NCI-H226 (cell line): ENCODE measurements at places on chromosomes 4 and X.

DNA sequence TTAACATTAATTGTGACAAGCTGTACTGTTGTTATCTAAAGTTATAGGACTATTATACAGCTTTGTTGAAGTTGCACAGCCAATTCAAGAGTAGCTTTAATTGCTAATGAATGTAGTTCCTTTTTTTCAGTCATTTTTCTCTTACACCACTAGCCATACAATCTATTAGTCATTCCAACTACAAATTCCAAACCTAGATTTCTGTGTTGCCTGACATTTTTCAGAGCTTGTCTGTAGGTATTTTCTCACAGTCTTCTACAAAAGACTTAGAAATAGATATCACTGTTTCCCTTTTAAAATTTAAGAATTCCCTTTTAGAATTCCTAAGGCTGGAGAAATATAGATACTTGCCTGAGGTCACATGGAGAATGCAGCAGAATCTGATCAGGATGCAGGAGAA, 307.0 kb upstream of the HS3ST1 start:
- no peak for DNase-seq

- DNase-seq = no peak
These were observed 689 bp upstream of the NHSL2 start for GRCh38 chrX:71909956-71910355.

- DNase-seq = no peak
These were observed 110.1 kb downstream of the PJA1 start for GRCh38 chrX:69055193-69055592.

- no peak for DNase-seq
These were observed 248.8 kb downstream of the PCDH7 start for GRCh38 chr4:30968926-30969325.

DNA sequence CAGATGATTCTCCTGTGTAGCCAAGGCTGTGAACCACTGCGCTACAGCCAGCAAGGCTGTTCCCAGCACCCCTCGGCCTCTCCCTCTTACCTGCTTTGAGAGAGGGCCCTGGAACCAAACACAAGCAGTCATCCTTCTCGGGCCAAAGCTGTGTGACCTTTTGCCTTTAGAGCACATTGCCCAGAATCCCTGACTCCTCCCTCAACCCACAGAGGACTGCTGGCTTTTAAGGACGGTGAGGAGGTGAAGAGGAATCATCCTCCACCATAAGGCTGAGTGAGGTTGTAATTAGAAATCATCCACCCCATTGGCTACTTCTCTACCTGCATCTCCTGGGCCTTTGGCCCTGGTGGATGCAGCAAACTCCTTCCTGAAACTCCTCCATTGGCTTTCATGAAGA, 93.6 kb upstream of the PJA1 start:
- DNase-seq = no peak

DNA sequence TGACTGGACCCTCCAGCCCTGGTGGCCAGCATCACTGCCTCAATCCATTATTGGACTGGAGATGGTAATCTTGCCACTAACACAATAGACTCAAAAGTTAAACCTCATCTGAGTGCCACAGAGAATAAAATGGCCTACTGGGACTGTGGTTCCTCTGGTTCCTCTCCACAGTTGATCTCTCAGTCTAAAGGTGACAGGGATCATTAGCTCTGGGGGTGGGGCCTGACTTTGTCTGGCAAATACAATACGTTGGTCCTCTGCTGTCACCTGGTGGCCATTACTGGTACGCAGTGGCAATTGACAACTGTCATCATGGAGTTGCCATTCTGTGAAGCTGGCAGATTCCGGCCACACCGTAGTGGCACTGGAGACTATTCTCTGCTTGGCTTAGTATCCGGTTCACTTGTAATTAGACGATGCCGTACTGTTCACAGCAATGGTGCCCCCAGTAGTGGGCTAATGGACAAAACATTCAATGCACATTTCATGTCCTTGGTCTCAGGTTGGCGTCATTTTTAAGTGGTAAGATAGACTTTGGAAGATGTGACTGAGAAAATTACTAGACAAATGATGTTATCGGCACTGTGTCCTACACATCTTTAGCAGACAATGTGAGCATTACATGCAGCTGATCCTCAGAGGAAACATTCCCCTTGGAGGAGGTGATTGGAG, 6.7 kb downstream of the FGFBP2 start:
- peak; percentile 18 for DNase-seq
